Left kidney (tissue), 8 donors: ENCODE measurements at places on chromosomes 6 and 20.

DNA sequence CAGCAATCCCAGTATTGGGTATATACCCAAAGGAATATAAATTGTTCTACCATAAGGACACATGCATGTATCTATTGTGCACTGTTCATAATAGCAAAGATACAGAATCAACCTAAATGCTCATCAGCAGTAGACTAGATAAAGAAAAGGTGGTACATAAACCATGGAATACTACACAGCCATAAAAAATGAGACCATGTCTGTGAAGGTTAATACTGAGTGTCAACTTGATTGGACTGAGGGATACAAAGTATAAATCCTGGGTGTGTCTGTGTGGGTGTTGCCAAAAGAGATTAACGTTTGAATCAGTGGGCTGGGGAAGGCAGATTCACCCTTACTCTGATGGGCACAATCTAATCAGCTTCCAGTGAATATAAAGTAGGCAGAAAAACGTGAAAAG, 86.9 kb downstream of the MAN1A1 start:
- DNase-seq: no peak

DNA sequence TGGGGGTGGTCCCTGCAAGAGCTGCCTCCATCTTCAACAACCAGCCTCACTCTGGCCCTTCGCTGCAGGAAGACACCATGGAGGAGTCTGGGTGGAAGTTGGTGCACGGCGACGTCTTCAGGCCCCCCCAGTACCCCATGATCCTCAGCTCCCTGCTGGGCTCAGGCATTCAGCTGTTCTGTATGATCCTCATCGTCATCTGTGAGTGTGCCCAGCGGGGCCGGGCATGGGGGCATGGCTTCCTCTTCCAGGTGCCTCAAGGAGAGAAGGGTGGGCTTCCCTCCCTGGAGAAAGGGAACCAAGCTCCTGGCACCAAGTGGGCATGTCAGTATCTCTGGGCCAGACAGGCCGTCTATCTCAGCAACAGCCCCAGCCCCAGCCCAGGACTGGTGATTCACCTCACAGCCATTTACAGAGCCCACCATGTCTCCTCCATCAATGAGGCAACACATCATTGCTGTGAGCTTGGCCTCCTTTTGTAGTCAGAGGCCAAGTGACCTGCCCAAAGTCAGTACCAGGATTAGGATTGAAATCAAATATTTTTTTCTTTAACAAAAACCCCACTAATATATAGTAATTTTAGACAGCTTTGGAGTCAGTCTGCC, 40.2 kb downstream of the TM9SF4 start:
- DNase-seq: no peak

DNA sequence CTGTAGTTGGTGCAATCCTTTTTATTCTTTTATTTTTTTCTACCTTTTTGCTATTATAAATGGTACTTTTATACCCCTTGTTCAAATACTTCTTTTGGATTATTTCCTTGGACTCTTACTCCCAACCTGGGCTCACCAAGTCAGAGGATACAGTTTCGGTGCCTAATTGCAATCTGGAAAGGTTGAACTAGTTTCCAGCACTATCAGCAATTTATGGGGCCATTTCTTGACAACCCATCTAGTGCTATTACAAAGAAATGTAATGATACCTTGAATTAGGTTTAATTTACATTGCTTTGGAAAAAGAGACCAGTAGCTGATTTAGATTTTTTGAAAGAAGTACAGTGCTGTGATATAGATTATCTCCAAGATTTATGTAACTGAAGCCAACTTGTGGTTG, 5.2 kb downstream of the PTPRA start:
- no peak for DNase-seq

- no peak for DNase-seq
Measured at GRCh38 chr20:41769592-41770018, 151.4 kb upstream of the CHD6 start.

GRCh38 chr20:52922436-52922835, 49.7 kb upstream of the TSHZ2 start:
- no peak for DNase-seq

- no peak for DNase-seq
Measured at GRCh38 chr6:133898263-133898662, 9.3 kb downstream of the TCF21 start.
